EH (cell line): ENCODE measurements at places on chromosomes 12 and 14.

GRCh38 chr12:46124132-46124847 lies 133.9 kb upstream of the SCAF11 start:
- DNase-seq: peak; percentile 21

GRCh38 chr12:115879354-115879753 lies 398.1 kb downstream of the MED13L start:
- no peak for DNase-seq

DNA sequence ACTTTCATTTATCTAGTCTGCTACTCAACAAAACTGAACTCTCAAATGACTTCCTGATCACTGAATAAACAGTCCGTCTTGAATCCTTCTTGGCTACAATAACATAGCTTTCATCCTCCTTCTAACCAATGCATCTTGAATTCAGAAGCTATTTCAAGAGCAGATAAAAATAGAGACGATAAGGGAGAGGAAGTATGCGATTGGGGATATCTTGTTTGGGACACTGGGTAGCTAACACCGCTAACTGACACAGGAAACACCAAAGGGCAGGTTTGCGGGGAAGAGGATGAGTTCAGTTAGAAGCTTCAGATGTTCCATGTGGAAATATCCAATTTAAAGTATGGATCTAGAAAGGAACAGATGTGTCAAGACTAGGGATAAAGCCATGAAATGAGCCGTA lies 102.5 kb downstream of the SLC41A2 start:
- no peak for DNase-seq

GRCh38 chr14:37623426-37623951 lies 28.1 kb downstream of the TTC6 start:
- peak; percentile 87 for DNase-seq

DNA sequence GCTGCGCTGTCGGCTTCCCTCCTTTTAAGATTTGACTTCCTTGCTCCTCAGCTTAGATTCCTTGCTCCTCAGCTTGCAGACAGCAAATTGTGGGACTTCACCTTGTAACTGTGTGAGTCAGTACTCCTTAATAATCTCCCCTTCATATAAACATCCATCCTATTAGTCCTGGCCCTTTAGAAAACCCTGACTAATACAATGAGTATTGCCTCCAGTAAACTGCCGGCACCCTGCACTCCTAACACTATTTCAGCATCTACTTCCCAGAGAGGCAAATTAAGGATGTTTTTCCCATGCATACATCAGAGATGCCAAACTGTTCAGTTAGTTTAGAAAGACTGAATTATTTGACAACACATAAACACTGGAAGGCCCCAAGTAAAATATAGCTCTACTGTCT lies 611.3 kb upstream of the TMEM132C start:
- peak; percentile 98 for DNase-seq

DNA sequence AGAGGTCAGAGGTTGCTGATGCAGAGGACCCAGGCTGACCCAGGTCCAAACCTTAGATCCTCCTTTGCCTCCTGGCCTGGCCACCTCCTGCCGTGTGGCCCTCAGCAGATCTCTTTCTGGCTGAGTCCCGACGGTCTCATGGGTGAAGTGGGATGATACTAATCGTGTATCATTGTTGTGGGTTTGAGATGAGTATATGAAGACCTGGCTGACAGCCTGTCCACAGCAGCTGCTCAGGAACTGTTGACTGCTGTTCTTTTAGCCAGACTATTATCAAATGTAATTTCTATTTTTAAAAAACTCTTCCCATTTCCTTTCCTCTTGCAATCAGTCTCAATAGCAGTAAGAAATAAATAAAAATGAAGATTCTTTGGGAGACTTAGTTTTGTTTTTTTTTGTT lies 45.6 kb downstream of the ANKRD9 start:
- no peak for DNase-seq

GRCh38 chr12:3896801-3897351 lies 23.7 kb upstream of the PARP11 start:
- DNase-seq: peak; percentile 7

GRCh38 chr14:56131865-56132833 lies 13.9 kb downstream of the PELI2 start:
- no peak for DNase-seq

- peak; percentile 58 for DNase-seq
Observed at GRCh38 chr12:50401500-50402081, 906 bp downstream of the LARP4 start.

GRCh38 chr14:103628221-103628683 lies 759 bp upstream of the KLC1 start:
- DNase-seq: peak; percentile 82

DNA sequence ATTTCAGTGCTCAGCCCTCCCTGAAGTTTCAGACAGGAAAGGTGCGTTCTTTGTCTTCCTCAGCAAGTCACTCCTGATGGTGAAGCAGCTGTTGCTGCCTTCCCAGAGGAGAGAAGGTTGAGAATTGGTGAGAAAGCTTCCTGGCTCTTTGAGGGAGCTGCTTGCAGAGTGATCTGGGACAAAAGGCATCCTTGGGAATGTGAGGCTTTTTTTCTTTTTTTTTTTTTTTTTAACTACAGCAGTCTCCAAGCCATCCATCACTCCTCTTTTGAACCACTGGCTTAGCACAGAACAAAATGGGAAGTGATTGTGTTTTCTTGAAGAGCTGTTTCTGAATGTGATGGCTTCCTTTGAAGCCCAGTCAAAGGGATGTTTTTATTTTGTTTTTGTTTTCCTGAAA lies 120.4 kb upstream of the LRIG3 start:
- peak; percentile 94 for DNase-seq

DNA sequence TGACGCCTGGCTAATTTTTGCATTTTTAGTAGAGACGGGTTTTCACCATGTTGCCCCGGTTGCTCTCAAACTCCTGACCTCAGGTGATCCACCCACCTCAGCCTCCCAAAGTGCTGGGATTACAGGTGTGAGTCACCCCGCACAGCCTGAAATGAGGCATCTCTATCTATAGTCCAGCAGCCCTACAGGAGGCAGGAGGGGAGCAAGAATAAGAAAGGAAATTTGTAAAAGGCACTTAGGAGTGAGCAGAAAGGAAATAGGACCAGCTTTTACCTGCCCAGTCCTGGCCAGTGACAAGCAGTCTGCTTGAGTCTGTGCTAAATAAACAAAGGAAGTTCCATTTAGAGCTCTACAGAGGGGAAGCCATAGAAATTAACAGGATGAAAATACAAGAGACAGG lies 15.0 kb upstream of the PSMA6 start:
- DNase-seq: no peak

- peak; percentile 57 for DNase-seq
Observed at GRCh38 chr14:80206351-80207080, 4.8 kb downstream of the DIO2 start.

DNA sequence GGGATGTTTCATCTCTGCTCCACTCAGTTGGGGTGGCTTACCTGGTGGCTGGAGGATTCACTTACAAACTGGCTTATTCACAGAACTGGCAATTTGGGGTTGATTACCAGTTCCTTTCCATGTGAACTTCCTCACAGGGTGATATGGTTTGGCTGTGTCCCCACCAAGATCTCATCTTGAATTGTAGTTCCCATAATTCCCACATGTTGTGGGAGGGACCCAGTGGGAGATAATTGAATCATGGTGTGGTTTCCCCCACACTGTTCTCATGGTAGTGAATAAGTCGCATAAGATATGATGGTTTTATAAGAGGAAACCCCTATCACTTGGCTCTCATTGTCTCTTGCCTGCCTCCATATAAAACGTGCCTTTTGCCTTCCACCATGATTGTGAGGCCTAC lies 26.9 kb upstream of the IGF1 start:
- DNase-seq: no peak

DNA sequence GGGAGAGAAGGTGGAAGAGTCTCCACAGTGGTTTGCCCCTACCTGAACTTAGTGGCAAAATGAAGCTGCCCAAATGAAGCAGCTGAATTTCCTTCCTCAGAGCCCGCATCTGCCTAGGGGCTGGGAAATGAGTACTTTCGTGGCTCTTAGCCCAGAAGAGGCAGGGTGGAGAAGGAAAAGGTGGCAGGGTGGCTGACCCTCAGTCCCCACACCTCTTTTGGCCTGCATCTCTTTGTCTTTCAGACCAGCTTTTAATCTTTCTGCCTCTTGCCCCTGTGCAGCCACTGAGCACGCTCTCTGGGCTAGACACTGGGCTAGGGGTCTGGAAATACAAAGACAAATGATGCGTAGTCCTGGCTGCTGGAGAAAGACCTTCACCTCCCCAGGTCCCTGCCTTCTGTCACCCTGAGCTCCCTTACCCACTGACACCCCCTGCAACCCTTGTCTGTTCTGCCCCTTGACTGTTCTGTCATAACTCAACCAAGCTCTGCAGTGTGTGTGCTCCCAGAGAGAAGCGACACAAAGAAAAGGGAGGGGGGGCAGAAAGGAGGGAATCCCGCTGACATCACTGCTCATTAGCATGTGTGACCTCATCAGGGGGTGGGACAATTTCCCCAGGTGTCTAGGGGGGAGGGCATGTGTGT lies 371 bp upstream of the REM2 start:
- DNase-seq: peak; percentile 43
